ENCODE measurements at places on chromosomes 11 and 22. TPM values are rescaled to one million over a fixed set of nuclear protein-coding genes. Genes with fewer than 3 reads are reported as not detected.

DNA sequence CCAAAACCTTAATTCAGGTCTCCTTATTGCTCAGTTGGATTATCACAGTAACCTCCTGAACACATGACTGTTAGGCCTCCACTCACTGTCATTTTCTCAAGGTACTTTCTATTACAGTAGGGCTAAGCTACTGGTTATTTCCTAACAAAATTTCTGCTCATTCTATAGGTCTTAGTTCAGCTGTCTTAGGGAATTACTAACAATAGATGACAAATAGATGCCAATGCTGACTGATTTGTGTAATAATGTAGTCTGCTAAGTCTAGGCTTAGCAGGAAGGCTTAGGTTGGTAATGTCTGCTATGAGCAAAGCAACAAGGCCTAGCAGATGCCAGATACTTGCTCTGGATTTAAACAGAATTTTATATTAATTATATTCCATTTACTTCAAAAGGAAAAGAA is 58.1 kb downstream of the RSF1 start:
- DNase-seq = no peak

The RBMXL2 gene
- total RNA-seq = not detected

The FADS1 gene
- total RNA-seq = 40.7 TPM

The CCDC87 gene
- 0.55 TPM for total RNA-seq

DNA sequence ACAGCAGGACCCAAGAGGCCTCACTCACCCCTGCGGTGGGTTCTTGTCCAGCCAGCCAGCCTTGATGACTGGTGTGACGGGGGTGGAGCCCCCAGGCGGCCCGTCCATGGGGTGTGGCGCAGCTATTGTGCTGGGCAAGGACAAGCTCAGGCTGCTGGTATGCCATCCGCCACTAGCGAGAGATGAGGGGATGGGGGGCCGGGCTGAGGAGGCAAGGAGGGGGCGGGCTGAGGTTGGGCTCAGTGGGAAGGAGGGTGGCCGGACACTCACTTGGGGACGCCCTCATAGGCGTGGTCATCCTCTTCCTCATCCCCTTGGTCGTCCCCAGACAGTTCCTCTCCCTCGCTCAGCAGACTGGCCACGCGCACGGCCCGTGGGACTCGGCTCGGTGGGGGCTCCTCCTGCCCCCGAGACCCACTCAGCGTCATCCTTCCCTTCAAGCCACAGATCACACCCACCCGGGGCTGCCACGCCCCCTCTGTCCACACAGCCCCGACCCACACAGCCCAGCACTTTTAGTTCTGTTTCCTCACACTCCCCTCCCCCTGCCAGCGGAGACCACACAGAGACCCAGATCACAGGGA is 38.0 kb upstream of the PDE2A start:
- DNase-seq = peak; percentile 60

- no peak for DNase-seq
Observed at GRCh38 chr22:30392661-30393321, 4.0 kb upstream of the SEC14L2 start.

The MPZL3 gene
- total RNA-seq = 7.9 TPM

DNA sequence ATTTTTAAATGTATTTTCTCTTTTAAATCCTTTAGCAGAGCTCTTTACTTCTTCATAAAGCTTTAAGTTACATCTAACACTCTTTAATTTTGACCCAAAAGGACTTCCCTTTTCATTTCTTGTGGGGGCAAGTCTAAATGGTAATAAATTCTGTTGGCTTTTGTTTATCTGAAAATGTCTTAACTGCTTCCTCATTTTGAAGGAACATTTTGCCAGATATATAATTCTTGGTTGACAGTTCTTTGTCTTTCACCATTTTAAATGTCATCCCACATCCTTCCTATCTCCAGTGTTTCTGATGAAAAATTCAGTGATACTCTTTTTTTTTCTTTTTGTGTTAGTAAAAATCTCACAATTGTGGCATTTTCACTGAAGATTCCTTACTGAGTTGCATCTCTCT is 44.7 kb upstream of the ZBTB44 start:
- DNase-seq = no peak

DNA sequence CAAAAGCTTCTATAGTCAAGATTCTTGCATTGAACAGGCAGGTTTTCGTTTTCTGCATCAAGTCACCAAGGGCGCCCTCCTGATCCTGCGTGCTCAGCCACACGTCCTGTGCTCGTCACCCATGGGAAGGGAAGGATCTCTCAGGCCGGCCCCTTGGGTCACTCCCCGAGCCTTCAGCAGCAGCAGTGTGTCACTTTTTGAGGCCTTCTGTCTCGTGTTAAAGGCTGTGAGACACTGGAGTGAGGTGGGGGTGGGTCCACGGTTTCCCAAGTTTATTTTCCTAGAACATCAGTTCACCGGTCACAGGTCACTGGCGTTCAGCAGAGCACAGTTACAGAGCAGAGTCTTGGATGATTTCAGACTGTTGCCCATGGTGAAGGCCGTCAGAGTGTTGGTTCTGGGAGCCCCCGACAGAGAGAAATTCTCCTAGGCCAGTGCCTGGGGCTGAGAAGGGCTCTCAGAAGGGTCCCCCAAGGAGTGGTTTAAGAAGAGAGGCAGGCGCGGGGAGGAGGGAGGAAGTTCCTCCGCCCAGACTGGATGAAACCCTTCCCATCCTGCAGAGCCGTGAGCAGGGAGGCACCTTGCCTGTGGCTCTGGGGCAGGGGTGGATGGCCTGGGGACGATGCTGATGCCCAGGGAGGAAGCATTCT is 13.5 kb upstream of the ADORA2A start:
- no peak for DNase-seq

DNA sequence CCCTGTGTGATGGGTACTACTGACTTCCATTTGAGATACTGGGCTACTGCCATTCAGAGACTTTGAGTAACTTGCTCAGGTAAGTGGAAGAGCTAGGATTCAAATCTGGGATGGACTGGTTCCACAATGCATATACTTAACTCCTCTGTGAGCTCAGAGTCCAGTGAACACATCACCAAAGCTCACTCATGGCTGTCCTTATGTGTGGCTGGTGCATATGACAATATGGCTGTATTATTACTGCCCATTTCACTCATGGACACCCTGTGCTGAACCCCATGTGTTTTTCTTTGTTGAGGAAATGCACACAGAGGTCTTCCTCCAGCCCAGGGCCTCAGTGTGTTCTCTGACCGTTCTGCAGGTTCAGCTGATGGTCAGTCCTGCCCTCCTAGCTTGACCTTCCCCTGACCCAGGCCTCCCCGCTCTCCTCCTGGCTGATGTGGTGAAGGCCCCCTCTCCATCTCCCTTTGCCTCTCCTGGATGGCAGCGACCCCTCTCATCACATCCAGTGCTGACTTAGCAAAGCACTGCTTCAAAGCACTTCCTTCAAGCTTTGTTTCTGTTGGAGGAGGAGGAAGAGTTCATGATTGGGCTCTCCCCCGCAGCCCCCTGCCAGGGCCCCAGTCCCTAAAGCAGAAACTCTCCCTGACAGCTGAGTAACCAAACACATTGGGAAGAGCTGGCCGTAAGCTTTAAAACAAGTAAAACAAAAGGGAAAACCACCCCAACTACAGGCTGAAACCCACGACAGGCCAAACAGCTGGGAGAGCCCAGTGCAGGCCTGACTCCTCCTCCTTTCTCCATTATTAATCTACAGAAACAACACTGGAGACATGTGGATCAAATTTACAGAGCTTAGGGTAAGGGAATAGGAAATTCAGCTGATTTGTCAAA is 101.2 kb downstream of the NAT10 start:
- DNase-seq = no peak

- DNase-seq = peak; percentile 64
Observed at GRCh38 chr22:45612451-45612901, 59.2 kb upstream of the ATXN10 start.

DNA sequence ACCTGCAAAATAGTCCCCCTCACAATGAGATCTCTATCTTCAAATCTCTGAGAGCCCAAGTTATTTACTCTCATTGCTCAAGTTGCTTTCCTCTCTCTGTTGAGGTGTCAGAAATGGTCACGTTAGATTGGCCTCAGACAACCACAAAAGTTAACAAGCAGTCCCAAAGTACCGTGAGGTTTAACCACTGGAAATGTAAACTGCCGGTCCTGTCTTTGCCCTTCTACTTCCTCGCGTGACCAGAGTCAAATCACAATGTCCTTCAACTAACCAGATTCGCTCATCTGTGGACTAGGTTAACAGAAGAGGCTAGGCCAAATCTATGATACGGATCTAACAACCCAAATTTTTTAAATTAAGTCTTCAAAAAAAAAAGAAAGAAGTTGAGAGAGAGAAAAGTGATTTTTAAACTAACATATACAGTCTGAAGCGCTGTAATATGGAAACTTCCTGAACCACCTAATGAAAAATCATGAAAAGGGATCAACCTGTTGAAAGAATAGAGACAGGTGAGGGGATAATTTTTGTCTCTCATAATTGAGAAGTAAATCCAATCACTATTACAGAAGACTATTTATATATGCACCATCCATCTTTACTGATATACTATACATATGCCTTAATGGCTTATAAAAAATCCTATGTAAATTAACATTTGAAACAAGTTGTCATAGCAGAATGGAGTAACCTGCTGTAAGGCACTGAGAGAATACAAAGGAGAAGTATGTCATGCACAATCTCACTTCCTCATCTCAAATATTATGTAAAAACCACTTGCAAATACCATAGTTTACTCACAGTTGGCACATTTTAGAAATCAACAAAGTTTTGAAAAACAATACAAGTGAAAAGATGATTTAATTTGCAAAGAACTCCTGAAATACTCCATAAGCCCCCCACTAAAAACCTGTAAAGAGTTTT is 3.3 kb upstream of the JAML start:
- no peak for DNase-seq

The GSTT2B gene
- 6.9 TPM for total RNA-seq

- no peak for DNase-seq
Observed at GRCh38 chr11:100908746-100909145, 220.9 kb downstream of the PGR start.

- DNase-seq = no peak
Observed at GRCh38 chr11:94170953-94171352, 42.3 kb downstream of the PANX1 start.

The CALCA gene
- not detected for total RNA-seq

GRCh38 chr22:49726701-49727101 is 101.0 kb downstream of the BRD1 start:
- DNase-seq = no peak
